NCI-H2171 treated with DMSO at 0.1 percent for 48 hours (cell line): ENCODE measurements at places on chromosomes 11 and 22.

DNA sequence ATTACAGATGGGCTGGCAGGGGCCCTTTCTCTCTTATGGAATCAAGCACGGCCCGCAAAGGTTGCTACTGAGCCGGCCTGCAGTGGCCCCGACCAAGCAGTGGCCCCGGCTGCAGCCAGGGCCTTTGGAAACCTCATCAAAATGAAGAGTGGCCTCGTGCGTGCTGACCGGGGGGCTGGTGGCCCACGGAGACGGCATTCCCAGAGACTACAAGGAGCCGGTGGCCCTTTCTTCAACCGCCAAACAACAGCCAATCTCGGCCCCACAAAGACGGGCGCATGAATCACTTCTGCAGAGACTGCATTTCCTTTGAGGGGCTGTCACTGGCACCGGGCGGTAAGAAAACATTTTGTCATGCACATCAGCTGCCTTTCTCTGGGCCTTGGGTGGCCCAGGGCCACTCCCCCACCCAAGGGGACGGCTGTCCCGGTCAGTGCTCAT is 43.1 kb upstream of the FGF3 start:
- no peak for DNase-seq

GRCh38 chr22:35205961-35206360 is 51.3 kb upstream of the HMGXB4 start:
- peak; percentile 27 for DNase-seq

DNA sequence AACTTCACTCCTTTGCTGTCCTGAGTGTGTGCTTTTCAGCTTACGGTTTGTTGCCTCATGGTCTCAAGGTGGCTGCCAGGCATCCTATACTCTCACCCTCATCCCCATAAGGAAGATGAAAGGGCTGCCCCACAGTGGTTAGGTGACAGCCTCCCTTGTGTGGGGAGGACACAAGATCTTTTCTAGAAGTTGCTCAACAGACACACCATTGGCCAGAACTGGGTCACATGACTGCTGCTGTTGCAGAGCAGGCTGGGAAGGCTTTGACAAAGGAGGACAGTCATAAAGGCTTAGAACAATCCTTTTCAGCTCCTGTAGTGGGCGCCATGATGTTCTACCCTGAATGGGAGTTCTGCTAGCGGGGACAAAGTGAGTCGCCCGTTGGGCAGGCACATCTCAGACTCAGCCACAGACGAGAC is 69.7 kb upstream of the RASD2 start:
- no peak for DNase-seq

DNA sequence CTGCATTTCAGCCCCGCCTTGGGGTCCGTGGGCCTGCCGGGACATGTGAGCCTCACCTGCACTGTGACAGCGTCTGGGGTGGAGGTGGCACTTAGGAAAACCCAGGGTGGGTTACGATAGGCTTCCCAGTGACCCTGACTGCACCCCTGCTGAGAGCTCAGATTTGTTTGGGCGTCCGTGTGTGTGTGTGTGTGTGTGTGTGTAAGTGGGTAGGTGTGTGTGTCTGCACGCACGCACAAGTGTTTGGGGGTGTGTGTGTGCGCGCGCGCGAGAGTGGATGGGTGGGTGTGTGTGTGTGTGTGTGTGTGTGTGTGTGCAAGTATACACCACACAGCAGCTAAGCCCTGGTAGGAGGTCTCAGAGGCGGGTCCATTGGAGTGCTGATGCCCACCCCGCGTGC is 12.1 kb upstream of the ARHGAP8 start:
- DNase-seq, result no peak

DNA sequence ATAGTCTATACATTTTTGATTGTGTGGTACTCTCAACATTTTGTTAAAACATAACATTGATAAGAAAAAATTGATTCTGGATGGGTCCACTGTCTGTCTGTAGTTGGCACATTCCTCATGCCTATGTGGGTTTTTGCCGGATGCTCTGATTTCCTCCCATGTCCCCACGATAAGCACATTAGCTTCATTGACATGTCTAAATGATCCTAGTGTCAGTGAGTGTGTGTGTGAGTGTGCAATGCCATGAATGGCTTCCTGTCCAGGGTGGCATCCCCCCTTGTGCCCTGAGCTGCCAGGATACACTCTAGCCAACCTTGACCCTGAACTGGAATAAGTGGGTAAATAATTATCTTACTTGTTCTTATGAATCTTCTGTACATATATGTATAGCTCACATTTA is 5.4 kb downstream of the SFI1 start:
- no peak for DNase-seq

GRCh38 chr11:125281831-125282595 is 117.5 kb downstream of the PKNOX2 start:
- DNase-seq, result no peak

DNA sequence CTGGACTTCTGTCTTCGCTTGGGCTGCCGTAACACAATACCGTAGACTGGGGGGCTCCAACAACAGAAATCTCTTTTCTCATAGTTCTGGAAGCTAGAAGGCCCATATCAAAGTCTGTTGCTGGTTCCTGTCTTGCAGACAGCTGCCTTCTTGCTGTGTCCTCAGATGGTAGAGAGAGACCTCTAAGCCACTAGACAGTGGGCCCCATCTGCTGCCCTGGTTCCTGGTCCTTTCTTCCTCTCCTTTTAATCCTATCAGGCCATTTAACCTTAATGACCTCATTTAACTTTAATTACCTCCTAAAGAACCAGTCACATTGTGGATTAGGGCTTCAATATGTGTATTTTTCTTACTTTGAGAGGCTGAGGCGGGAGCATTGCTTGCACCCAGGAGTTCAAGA is 9.4 kb downstream of the CEP164 start:
- no peak for DNase-seq
